ENCODE measurements at places on chromosomes 4 and X. TPM values are rescaled to one million over a fixed set of nuclear protein-coding genes. Genes with fewer than 3 reads are reported as not detected.

- no peak for DNase-seq
These were observed 324.8 kb downstream of the FRMPD4 start for GRCh38 chrX:12463052-12463451.

GRCh38 chr4:60953826-60954225 is 246.3 kb upstream of the ADGRL3 start:
- DNase-seq: no peak

GRCh38 chr4:7285244-7286094 is 93.1 kb downstream of the SORCS2 start:
- DNase-seq: no peak

SLC4A4 gene
- 74.6 TPM for polyA plus RNA-seq

LONRF3 gene
- 0.98 TPM for polyA plus RNA-seq

DUSP21 gene
- polyA plus RNA-seq: not detected

PCSK1N gene
- 22.7 TPM for polyA plus RNA-seq

FGFR3 gene
- polyA plus RNA-seq: 150 TPM

- no peak for DNase-seq
These were observed 14.4 kb upstream of the CC2D2A start for GRCh38 chr4:15455290-15455689.

PPBP gene
- polyA plus RNA-seq: 12.0 TPM

GRCh38 chr4:41505161-41505661 is 32.7 kb upstream of the LIMCH1 start:
- DNase-seq: no peak

DCAF4L1 gene
- 0.17 TPM for polyA plus RNA-seq

DNA sequence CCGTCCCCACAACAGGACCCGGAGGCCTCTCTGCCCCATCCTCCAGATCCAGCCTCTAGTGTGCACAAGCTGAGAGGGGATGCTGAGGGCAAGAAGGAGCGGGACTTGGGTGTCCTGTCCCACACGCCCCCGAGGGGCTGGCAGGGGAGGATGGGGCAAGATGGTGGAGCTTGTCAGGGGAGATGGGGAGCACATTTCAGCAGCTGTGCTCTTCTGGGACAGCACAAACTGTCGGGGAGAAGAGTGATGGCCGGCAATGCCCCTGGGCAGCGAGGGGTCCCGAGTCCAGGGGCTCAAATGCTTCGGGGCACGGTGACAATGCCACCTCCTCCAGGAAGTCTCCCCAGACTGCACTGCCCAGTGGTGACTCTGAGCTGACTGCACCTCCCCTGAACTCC is 134.5 kb downstream of the FAM53A start:
- DNase-seq: no peak

GRCh38 chrX:150363561-150364346 is 637 bp downstream of the MAMLD1 start:
- no peak for DNase-seq
